Activated CD4-positive, CD25-positive, alpha-beta regulatory T cell (primary cell): ENCODE measurements at places on chromosomes 1 and 21.

DNA sequence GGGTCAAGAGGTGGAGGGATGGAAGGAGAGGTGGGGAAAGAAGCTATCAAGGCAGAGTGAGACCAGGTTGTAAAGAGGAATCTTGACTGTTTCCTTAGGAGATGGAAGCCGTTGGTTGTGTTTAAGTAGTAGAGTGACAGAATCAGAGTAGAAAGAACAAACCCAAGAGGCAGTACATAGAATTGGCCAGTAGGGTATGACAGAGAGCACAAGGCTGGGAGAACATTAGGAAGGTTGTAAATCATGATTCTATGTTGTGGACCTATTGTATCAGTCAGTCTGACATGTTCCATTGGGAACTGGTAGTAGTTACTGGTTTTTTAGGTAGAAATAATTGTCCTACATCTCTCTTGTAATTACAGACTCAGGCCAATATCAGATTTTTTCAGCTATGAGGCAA, 486.9 kb upstream of the USP24 start:
- DNase-seq: no peak

- no peak for DNase-seq
Measured at GRCh38 chr21:18252680-18253079, 8.0 kb downstream of the CHODL start.

- no peak for DNase-seq
Measured at GRCh38 chr1:103953386-103953785, 203.7 kb downstream of the AMY1C start.

DNA sequence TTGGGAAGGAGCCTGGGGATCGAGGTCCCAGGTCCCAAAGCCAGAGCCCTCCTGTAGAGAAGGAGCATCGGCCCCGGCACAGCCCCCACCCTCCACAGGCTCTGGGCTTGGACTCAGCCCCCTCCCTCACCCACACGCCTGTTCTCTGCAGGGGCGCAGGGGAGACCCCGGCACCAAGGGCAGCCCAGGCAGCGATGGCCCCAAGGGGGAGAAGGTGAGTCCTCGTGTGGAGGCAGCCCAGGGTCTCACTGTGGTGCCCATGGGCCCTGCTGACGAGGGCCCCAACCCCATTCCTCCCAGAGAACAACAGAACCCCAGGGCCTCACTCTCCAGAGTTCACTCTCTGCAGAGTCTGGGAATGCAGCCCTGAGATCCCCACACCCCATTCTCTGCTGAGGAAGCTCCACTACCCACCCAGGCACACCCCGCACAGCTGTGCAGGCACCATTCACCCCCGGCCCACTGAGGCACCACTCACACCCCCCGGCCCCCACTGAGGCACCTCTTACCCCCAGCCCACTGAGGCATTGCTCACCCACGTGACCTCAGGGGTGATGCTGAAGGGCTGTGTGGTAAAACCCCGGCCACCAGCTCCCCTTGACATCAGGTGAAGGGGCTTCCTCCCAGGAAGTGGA, 21.8 kb downstream of the COL6A2 start:
- no peak for DNase-seq

- peak; percentile 57 for DNase-seq
Measured at GRCh38 chr21:45592208-45592619, 50.0 kb upstream of the SLC19A1 start.

DNA sequence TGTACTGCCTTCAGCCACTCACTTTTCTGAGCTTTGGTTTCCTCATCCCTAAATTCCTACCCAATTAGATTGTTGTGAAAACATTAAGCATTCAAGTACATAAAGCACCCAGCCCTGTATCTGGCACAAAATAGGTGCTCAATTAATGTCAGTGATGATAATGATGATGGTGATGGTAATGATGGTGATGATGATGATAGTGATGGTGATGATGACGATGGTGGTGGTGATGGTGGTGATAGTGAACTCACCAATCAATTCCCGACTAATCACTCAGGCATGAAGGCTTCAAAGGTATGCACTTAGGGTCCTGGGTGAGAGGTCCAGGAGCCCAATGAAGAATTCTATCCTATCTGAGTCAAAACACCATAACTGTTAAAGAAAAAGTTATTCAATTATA, 383.5 kb downstream of the MATN1 start:
- DNase-seq: no peak

GRCh38 chr1:76833151-76833550, 34.1 kb upstream of the ST6GALNAC5 start:
- no peak for DNase-seq

GRCh38 chr1:20724364-20725188, 6.8 kb upstream of the KIF17 start:
- no peak for DNase-seq

GRCh38 chr1:190832511-190832910, 354.8 kb upstream of the BRINP3 start:
- no peak for DNase-seq

- peak; percentile 54 for DNase-seq
Measured at GRCh38 chr1:205658943-205659581, 21.2 kb downstream of the SLC45A3 start.

DNA sequence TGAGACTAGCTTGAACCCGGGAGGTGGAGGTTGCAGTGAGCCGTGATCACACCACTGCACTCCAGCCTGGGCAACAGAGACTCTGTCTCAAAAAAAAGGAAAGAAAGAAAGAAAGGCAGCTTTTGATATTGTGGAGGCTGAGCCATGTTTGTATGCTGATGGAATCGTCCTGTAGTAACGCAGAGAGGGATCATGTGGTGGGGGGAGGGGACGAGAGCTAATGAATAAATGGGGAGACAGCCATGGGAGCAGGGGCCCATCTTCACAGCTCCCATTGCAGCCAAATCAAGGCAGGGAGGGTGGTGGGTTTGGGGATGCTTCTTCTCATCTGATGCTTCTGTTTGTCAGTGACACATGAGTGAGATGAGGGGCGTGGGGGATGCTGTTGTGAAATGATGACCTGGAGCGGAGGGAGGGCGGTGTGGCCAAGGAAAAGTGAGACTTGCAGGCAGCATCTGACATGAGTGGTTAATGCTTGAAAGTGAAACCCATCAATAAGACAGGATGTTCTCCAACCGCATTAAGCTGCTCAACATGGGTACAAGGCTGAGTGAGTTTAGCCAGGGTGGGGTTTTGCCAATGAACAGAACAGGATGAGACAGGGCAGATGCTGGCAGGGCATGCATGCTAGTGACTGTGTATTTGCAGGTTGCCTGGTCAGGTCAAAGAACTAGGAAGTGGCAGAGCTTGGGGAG, 16.7 kb downstream of the SPATA21 start:
- peak; percentile 11 for DNase-seq

DNA sequence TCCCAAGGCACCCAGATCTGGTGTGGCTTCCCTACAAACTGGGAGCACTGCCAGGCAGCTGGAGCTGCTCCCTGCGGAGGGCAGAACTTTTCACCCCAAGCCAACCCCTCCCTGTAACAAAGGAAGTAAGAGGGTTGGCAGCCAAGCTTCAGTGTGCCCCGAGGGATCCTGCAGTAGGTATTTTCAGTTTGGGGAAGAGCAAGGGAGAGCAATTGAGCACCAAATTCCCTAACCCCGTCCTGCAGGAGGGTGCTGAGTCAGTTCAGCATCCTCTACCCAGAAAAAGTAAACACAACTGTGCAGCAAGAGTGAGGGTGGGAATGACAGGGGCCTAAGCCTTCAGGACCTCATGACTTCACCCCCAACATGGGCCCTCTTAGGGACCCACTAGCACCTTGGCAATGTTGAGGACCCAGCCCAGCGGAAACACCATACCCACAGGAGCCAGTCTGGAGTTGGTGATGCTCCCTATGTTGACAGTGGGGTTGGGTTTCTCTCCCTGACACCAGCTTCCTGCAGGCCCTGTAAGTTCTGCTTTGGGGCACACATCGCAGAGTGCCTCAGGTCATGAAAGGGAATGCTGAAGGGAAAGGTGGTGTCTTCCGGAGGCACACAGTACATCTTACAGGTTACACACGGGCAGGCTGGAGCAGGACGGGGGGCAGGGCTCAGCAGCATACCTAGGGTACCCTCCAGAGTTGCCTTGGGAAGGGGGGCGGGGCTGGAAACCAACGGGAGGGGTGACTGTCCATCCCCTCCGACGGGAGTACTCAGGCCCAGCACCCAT, 14.8 kb downstream of the SH3BP5L start:
- no peak for DNase-seq

- no peak for DNase-seq
Measured at GRCh38 chr1:196180847-196181593, 427.2 kb downstream of the KCNT2 start.

GRCh38 chr1:226027538-226028217, 28.5 kb upstream of the SDE2 start:
- DNase-seq: no peak

DNA sequence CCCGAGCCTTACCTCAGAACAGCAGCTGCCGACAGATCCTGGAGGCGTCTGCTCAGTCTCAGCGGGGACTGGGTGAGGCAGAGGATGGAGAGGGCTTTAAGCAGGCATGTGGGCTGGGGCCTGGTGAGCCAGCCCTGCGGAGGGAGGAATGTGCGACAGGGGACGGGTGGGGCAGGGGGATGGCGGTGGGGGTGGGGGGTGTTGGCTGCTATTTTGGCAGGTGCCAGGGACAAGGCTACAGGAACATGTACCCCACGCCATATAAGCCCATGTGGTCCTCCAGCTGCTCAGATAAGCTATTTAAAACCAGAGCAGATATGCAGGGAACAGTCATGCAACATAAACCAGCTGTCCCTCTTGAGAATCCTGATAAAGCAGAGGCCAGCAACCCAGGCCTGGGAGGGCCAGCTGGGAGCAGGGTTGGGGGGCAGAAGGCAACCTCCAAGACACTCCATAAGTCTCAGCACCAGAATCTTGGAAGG, at the start of gene TNNT2:
Gene TNNT2, minus strand, starts transcription at position 70 of the 482 bp plus-strand sequence. CDS start 4,426 bp downstream, outside the sequence.
- DNase-seq: no peak

- no peak for DNase-seq
Measured at GRCh38 chr21:29641001-29641634, 298.7 kb downstream of the GRIK1 start.

- peak; percentile 23 for DNase-seq
Measured at GRCh38 chr1:36285443-36286101, 20.6 kb upstream of the SH3D21 start.

DNA sequence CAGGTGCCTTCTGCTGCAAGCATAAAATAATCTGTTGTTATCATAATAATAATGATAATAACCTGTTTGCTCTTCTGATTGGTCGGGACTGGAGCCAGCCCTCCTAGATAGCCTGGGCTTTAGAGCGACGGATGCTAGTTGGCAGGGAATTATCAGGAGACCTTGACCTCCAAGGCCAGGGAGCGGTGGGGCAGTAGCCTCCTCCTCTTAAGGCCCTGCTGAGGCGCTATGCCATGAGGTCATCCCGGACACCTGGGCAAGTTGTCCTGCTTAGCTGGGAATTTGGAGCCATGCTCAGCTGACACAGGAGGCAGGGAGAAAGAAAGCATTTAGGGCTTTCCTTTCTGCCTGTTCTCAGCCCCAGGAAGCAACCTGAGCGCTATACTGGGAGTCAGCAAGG, 15.6 kb downstream of the C1orf115 start:
- DNase-seq: no peak

DNA sequence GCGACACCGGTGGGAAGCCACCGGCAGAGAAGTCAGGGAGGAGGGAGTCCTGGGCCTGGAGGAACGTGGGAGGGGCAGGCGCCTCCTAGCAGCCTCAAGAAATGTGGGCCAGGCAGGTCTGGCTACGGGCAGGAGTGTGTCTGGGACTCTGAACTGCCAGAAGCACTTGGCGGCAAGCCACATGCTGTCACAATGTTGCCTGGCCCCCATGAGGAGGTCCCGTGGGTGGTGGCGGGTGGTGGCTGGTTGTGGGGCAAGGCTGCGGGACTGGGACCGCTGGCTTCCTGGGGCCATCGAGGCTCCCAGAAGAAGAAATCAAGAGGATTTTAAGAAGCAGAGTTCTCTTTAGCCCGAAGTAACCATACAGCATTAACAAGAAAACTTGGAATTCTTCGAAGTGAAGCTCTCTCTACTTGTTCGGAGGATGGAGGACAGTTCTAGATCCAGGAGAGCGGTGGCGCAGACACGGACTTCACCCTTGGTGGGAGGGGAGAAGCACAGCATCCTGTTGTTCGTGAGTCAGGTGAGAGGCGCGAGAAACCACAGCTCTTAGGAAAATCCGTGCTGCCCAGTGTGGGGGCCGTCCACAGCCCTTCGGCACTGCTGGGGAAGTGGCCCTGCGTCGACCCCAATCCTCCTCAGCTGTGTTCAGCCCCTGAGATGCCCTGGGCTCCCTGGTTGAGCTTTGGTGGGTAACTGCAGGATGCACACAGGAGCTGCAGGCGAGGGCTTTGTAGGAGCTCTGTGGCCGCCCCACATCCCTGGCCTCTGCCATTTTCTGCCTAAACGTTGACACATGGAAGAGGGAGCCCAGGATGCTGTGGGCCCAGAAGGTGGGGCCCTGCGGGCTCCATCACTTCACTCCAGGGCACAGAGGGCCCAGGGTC, 12.4 kb downstream of the SKI start:
- no peak for DNase-seq

DNA sequence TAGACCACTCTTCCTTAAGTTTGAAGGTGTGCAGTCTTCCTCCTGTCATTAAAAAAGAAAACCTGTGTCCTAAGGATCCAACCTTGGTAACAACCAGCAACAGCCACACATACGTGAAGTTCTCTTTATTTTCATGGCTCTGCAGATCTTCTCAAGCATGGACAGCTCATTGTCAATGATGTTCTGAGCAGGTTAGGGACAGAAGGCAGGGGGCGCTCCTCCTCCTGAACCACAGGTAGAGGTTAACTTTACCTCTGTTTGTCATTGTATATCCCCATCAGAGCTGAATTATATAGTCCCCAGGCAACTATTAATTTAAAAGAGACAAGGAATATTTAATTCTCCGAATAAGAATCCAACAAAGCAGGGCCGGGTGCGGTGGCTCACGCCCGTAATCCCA, 52.5 kb upstream of the CR2 start:
- DNase-seq: no peak

- DNase-seq: no peak
Measured at GRCh38 chr1:17569200-17570139, 30.0 kb downstream of the ARHGEF10L start.

- DNase-seq: no peak
Measured at GRCh38 chr1:34980715-34981114, 4.4 kb downstream of the TMEM35B start.

DNA sequence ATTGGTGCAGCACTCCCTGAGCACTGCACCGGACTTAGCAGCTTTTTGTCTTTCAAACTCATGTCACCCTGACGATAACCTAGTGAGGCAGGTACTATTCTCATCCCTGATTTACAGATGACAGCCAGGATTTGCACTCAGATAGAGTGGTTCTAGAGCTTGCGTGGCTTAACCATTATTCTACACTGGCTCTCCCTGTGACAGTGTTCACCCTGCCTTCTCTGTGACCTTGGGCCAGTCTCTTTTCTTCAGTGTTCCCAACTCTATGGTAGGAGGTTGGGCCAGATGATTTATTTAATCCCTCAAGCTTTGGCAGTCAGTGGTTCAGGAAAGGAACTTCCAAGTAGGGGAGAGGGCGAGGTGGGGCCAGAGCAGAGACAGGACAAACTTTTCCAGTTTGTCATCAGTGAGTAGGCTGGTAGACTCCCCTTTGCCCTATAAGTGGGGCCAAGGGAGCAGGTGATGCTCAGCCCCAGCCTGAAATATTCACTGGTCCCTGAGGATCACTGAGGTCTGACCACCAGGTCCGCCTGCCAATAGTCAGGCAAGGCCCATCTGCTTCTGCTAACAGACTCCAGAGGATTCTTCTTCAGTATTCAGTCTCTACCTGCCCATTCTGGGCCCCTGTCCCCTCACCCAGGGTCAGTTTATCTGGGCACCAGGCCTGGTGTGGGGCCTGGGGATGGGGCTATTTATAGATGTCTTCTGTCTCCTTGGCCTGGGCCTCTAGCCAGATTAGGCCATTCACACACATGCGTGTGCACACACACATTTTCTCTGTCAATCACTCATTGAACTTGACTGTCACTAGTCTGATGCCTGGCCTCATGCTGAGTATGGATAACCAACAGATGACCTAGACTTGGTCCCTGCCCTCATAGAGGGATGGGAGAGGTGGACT, 8.8 kb upstream of the FABP3 start:
- DNase-seq: no peak

- DNase-seq: no peak
Measured at GRCh38 chr1:15296585-15297321, 49.7 kb downstream of the FHAD1 start.
